Spinal cord (tissue), 10 donors: ENCODE measurements at places on chromosomes 1 and 21. TPM values are rescaled to one million over a fixed set of nuclear protein-coding genes. Genes with fewer than 3 reads are reported as not detected.

The OR2G6 gene
- total RNA-seq: not detected

The SEC16B gene
- total RNA-seq: 3.7 TPM

The HSPB7 gene
- 1.6 TPM for total RNA-seq

GRCh38 chr1:92899780-92900179, 61.5 kb downstream of the DIPK1A start:
- DNase-seq: no peak
